ENCODE measurements at places on chromosomes 16 and 17. TPM values are rescaled to one million over a fixed set of nuclear protein-coding genes. Genes with fewer than 3 reads are reported as not detected.

The CD19 gene
- 1.2 TPM for polyA plus RNA-seq

The ZSCAN10 gene
- polyA plus RNA-seq: not detected

- H3K27ac ChIP-seq: no peak overlapping the region
- peaks cover 66% of the 10 kb centered on the region for H3K36me3 ChIP-seq
- peaks cover 27% of the 10 kb centered on the region for H3K4me1 ChIP-seq
- H3K27me3 ChIP-seq: no peaks in the 10 kb centered on the region
- H3K4me3 ChIP-seq: no peak overlapping the region
- no peak for DNase-seq
Measured at GRCh38 chr17:29050176-29050575, 7.2 kb downstream of the PIPOX start.

GRCh38 chr17:79620207-79621038 is 9.6 kb upstream of the RBFOX3 start:
- H3K4me3 ChIP-seq: no peak overlapping the region
- DNase-seq: no peak
- H3K4me1 ChIP-seq: no peaks in the 10 kb centered on the region
- no peaks in the 10 kb centered on the region for H3K36me3 ChIP-seq

DNA sequence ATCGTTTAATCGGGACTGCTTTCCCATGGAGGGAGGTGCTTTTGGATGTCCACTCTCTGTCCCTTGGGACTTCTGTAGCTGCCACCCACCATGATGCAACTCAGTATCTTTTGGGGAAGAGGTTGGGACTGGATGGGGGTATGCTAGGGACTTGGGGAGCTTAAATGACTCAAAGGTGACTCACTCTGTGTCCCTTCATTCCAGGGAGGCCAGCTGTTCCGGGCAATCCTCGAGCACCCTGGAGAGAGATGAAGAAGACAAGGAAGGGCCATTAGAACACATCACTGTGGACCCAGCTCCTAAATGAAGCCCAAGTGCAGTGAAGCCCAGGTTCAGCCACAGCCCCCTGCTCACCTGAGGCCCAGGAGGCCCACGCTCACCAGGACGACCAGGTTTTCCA is 4.6 kb downstream of the COL1A1 start:
- DNase-seq: no peak
- H3K27me3 ChIP-seq: peaks cover 9% of the 10 kb centered on the region
- H3K27ac ChIP-seq: no peak overlapping the region
- 0 out of 2 replicates have a peak, but pooled peaks cover 9% of the 10 kb centered on the region for H3K4me1 ChIP-seq
- no peaks in the 10 kb centered on the region for H3K36me3 ChIP-seq
- no peak overlapping the region for H3K4me3 ChIP-seq
